EH (cell line): ENCODE measurements at places on chromosomes 1 and 21.
A peak's percentile ranks its signal among the peaks of the same experiment; 100 is the strongest.

DNA sequence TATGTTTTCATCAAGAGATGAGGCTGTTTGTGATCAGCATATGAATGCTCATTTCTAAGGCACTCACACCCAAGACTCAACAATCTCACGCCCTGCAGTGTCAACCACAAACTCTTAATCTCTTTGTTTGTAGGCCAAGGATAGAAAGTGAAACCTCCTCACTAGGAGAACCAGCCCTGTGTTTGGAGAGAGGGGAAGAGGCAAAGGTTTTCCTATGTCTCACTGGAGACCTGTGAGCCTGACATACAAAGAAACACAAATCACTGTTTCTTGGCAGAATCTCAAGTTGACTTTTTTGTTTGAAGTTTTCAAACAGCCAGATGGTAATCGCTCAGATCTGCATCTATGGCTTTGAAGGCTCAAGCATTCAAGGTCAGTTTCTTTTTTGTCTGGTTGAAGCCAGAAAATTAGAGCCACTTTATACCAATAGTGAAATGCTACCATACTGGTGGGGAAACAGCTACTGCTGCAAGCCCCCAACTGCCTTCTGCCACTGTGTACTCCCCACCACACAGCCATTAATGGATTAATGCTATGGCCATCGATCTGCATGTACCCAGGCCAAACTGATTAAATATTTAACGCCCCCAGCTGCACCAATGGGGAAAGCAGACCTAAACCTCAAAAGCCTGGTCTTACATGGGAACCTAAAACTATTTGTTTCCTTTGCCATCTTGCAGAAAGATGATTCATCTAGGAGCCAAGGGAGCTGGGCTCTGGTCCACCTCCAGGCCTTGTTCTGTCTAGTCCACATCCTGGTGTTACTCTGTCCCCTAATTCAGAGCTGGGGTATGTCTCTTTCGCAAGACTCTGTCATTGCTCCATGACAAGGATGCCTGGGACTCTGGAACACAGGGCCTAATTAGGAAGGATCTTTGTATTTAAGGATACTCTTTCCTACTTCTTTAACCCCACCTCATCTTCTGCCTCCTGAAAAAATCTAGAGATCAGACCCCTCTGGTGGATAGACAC lies 16.3 kb downstream of the PDZK1 start:
- peak; percentile 90 for DNase-seq

- DNase-seq: peak; percentile 62
Measured at GRCh38 chr1:204980840-204981405, 62.1 kb upstream of the CNTN2 start.

- peak; percentile 70 for DNase-seq
Measured at GRCh38 chr1:205791568-205792180, 16.4 kb upstream of the RAB29 start.

GRCh38 chr1:29282135-29282923 lies 46.0 kb downstream of the PTPRU start:
- no peak for DNase-seq

- peak; percentile 93 for DNase-seq
Measured at GRCh38 chr1:21966247-21967000, 10.4 kb upstream of the CELA3B start.

- DNase-seq: peak; percentile 30
Measured at GRCh38 chr1:31227891-31228568, 11.7 kb downstream of the NKAIN1 start.

GRCh38 chr1:170604065-170604464 lies 59.9 kb upstream of the PRRX1 start:
- DNase-seq: peak; percentile 79

DNA sequence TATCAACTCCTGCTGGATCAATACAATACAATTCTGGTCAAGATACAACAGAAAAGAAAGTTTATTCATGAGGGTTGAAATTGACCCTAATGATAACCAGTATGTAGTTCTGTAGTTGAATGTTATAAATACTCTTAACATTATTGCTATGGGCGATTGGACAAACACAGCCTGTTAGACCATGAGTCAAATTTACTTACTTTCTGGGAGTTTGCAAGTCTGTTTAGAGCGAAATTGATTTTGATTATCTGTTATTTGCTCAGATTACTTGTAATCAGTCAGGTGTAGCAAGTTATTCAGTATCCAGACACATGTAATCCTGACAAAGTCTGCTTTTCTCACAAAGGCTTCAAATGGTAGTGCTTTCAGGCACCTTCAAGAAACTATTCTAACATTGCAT lies 216.6 kb upstream of the B3GALT2 start:
- no peak for DNase-seq

- DNase-seq: no peak
Measured at GRCh38 chr1:56444960-56445646, 134.3 kb downstream of the PLPP3 start.

- DNase-seq: peak; percentile 8
Measured at GRCh38 chr1:21082073-21082472, 94.6 kb downstream of the EIF4G3 start.

- DNase-seq: no peak
Measured at GRCh38 chr1:39036678-39037077, 10.5 kb downstream of the NDUFS5 start.

DNA sequence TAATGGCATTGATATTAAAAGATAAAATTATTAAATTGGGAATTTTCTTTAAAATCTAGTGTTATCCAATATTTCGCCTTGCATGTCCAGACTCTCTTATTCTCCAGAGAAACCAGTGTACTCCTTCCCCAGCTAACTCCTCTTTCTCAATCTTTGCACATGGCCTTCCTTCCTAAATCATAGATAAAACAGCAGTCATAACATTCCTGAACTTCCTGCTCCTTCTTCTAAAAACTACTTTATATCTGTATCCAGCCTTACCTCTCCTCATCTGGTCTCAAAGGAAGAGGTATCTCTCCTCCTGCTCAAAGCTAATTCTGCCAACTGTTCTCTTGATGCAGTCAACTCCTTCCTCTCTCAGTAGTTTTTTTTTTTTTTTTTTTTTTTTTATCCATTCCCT lies 39.5 kb upstream of the NEK7 start:
- DNase-seq: peak; percentile 53

- peak; percentile 36 for DNase-seq
Measured at GRCh38 chr1:173410133-173410793, 66.9 kb upstream of the PRDX6 start.

DNA sequence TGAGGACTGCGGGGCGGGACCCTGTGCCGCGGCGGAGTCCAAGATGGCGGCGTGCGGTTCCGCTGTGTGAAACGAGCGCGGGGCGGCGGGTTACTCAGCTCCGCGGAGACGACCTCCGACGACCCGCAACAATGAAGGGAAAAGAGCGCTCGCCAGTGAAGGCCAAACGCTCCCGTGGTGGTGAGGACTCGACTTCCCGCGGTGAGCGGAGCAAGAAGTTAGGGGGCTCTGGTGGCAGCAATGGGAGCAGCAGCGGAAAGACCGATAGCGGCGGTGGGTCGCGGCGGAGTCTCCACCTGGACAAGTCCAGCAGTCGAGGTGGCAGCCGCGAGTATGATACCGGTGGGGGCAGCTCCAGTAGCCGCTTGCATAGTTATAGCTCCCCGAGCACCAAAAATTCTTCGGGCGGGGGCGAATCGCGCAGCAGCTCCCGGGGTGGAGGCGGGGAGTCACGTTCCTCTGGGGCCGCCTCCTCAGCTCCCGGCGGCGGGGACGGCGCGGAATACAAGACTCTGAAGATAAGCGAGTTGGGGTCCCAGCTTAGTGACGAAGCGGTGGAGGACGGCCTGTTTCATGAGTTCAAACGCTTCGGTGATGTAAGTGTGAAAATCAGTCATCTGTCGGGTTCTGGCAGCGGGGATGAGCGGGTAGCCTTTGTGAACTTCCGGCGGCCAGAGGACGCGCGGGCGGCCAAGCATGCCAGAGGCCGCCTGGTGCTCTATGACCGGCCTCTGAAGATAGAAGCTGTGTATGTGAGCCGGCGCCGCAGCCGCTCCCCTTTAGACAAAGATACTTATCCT lies 430 bp downstream of the RBM15 start:
- DNase-seq: peak; percentile 61

DNA sequence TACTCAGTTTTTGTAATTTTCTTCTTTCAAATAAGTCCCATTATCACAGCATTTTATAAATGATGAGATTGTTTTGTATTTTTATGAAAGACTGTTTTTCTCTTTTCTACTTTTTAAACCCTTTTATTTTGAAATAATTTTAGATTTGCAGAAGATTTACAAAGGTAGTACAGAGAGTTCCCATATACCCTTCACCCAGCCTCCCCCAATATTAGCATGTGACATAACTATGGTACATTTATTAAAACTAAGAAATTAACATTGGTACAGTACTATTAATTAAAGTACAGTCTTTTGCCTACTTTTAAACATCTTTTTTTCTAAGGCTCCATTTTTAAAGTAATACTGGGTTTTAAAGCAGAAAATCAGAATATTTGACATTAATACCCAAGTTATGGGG lies 35.6 kb upstream of the LAMC2 start:
- DNase-seq: no peak

DNA sequence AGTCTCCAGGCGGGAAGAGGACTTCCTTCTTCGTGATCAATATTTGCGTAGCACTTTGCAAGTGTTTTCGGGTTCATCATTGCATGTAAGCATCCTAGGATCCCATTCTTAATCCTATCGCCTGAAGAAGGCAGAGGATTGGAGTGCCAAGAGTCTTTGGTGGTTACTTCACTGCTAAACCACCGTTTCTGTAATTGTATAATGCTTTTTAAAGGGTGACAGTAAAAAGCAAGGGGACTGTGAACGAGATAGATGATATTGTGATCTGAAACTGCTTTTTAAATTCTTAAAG lies 345 bp upstream of the ALDH9A1 start:
- no peak for DNase-seq

DNA sequence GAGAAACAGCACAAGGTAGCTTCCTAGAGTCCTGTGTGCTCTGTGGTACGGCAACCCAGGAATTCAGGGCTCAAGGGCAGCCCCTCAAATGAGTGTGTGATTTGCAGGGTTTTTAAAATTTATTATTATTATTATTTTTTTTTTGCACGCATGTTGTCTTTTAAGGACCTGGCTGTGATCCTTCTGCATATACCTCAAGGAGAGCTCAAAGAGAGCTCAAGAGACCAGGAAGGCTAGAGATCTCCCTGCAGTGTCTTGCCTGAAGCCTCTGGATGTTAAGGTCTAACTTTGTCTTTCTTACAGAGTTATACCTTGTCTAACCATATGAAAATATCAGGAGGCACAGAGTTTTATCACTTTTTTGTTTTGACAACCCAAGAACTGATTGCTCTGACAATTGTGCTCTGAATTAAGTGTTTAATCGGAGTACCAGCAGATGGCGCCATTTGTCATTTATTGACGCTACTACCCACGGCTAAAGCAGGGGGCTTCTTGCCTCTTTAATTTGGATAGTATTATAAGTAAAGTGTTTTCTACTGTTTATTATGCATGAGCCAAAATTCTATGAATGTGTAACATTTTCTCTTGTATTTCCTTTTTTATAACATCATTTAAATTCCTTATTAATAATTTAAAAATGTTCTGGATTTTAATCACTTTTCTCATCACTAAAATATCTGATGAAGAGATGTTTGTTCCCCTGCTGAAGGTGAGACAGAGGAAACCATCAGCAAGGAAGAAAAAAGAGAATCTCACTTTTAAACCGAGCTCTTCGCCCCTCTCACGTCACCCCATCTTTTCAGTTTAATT lies 35.8 kb upstream of the LMO4 start:
- DNase-seq: peak; percentile 61

GRCh38 chr1:25555753-25556092 lies 12.3 kb downstream of the LDLRAP1 start:
- no peak for DNase-seq

DNA sequence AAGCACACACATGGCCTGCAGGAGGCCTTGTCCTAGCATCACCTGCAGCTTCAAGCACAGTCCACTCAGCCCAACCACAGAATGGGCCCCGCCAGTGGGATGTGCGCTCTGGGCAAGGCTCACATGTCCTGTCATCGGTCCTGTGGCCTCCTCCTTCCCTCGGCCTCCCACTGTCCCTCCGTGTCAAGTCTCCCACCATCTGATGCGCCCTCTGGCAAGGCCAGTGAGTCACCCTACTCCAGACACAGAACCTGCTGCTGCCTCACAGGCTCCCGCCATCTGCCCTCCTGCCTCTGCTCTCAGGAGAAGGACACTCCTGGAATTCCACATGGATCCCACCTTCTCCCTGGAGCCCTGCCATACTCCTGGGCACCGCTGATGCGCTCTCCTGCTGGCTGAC lies 14.2 kb downstream of the KCNAB2 start:
- DNase-seq: peak; percentile 42

- DNase-seq: no peak
Measured at GRCh38 chr1:65064981-65065380, 83.0 kb upstream of the AK4 start.
